ENCODE measurements at places on chromosomes 1 and 21.

GRCh38 chr1:218351391-218352074 is 6.4 kb downstream of the TGFB2 start:
- DNase-seq, result peak; percentile 6

GRCh38 chr1:40944326-40944725 is 35.2 kb upstream of the CTPS1 start:
- no peak for DNase-seq

- no peak for DNase-seq
These were observed 169.2 kb upstream of the ZNF644 start for GRCh38 chr1:91190996-91191395.

DNA sequence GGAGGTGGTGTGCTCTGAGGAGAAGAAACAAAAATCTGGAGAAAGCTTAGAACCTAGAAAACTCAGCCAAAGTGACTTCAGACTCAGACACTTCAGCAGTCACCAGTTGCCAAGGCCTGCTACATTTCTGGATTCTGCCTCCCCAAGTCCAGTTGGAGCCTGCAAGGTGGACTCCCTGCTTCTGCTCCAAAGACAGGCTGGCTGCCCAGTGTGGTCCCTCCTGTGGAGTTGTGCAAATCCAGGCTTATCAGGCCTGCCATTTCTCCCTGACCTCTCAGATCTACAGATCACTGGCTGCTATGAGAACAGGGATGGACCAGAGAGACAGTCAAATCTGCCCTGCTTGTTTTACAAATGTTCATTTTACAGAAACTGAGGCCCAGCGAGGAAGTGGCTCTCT is 9.9 kb downstream of the CACHD1 start:
- no peak for DNase-seq

- no peak for DNase-seq
These were observed 536.4 kb downstream of the DPYD start for GRCh38 chr1:97384294-97384968.

DNA sequence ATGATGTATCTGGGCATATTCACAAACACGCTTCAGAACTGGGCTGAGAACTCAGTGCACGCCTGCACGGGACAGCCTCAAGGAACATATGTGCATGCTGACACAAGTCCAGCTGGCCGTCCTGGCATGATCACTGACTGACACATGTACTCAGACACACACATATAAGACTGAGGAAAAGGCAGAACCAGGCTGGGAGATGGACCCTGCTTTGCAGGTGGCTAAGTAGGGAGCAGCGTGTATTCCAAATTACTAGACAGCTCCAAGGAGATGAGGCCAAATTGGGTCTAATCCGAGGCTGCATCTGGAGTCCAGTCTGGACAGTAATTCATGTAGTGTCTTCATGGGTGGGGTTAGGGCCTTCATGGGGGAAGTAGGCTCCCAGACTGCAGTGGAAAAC is 41.4 kb upstream of the GJB5 start:
- no peak for DNase-seq

- DNase-seq, result peak; percentile 71
These were observed 57.4 kb upstream of the MTF2 start for GRCh38 chr1:93021539-93022134.

GRCh38 chr21:41164052-41164451 is 3.9 kb upstream of the BACE2 start:
- DNase-seq, result no peak

- DNase-seq, result no peak
These were observed 5.1 kb upstream of the VWA1 start for GRCh38 chr1:1430114-1430982.

GRCh38 chr21:41803316-41803715 is 36.5 kb upstream of the RIPK4 start:
- no peak for DNase-seq

GRCh38 chr1:70200065-70200464 is 5.3 kb downstream of the LRRC40 start:
- no peak for DNase-seq

DNA sequence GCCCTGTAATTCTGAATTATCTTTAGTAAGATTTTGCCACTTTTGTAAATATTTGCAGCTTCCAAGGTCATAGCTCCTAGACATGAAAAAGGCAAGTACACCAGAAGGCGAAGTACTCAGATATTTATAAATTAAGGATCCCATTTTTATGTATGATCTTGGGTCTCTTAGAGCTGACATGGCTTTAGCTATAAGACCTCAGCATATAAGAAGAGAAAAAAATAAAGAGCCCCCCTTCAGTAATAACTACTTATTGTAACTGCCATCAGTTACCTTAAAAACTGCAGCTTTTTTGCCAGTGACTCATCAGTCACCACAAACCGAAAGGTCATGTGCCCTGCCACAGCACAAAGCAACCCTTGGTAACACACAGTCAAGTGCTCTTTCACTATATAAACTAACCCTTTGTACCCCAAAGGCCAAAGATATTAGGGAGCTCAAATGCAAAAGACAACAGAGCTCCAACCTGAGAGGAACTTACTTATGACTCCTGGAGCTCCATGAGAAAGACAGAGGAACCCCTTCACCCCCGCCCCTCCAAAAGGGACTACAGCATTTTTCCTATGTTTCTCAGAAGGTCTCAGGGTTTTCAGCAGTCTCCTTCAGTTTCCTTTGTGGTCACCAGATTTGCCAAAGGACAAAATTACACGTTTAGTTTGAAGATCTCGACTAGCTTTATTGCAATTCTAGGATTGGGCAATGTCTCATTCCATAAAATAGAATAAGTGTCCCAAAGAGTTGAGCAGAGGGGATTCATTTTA is 219.8 kb upstream of the DUSP10 start:
- DNase-seq, result peak; percentile 44

- DNase-seq, result no peak
These were observed 35.5 kb downstream of the CDC14A start for GRCh38 chr1:100387657-100388350.

DNA sequence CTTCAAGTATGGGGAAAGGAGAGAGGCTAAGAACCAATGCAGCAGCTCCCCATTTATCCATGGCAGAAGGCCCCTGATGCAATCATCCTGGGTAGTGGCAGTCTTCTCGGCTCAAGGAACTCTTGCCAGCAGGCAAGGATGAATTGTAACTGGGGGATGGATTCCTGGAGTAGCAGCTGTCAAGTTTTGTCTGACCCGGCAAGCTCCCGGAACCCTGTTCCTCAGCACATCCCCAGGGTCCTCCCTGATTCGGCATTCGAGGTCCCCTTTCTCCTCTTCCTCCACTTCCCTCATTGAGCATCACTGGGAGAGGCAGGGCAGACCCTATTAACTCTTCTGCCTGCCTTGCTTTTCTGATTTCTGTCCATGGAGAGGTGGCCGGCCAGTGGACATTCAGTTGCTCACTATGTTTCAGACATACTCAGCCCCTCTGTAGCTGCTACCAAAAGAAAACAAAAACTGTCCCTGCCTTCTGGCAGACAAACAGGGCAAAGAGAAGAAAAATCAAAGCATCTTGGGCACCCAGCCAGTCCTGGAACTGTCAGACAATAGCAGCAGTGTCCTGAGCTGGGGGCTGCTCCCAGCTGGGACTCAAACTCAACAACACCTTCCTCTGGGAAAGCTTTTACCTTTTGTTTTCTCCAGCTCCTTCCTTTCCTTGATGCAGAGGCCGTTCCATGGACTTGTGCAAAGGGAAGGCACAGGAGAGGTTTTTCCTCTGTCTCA is 5.6 kb upstream of the PTCH2 start:
- DNase-seq, result no peak

DNA sequence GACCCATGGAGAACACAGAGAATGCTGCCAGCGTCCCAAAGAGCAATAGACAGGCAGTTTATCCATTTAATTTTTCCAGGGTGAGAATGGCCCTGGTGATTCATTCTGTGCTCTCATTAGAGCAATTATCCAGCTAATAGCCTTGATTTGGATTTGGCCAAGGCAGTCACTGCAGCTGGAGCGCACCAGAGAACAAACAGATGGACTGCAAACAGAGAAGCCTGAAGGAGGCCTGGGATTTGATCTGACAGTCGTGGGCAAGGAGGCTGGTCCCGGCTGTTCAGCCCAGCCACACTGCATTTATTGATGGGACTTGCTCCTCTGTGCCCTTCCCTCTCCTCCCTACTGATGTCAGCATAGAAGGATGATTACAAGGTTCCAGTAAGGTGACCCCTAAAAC is 353.9 kb upstream of the C1orf174 start:
- DNase-seq, result no peak

- no peak for DNase-seq
These were observed 9.8 kb upstream of the SMAP2 start for GRCh38 chr1:40363721-40364120.

- no peak for DNase-seq
These were observed 14.8 kb upstream of the C1orf174 start for GRCh38 chr1:3914911-3915310.

GRCh38 chr1:16146279-16147155 is 9.4 kb downstream of the EPHA2 start:
- DNase-seq, result no peak

DNA sequence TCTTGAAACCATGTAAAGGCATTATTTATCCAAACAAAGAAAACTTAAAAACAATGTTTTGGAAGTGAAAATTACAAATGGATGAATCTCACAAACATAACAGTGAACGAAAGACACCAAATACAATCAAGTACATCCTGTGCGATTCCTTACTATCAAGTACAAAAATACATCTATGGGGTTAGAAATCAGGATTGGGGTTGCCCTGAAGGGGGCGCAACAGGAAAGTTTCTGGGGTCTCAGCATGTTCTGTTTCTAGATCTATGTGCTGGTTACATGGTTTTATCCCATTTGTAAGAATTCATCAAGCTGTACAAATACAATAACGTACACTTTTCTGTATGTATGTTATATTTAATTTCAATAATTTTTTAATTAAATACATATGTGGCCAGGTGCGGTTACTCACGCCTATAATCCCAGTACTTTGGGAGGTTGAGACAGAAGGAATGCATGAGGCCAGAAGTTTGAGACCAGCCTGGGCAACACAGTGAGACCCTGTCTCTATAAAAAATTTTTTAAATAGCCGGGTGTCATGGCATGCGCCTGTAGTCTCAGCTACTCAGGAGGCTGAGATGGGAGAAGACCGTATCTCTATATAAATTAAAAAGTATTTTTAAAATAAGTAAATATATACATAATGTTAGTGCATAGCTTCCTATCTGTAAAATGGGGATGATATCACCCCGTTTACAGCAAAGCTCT is 121.5 kb upstream of the SOD1 start:
- DNase-seq, result no peak

DNA sequence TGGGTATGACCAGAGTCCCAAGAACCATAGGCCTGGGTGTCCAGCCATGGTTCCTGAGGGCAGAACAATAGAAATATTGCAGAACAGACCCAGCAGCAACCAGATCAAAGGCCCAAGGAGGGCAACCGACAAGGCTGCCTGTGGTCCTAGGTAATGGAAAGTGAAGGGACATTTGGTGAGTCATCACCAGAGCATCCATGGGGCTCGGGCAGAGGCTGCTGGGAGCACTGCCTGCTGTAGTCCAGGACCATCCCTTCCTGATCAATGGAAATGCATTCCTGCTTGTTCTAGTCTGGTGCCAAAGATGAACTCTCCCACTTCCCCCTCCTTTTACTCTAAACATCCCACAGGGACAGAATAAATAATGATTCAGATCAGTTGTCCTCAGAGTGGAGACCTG is 172.8 kb upstream of the CACNA1E start:
- DNase-seq, result no peak

GRCh38 chr1:117025568-117025967 is 24.0 kb downstream of the CD101 start:
- no peak for DNase-seq

DNA sequence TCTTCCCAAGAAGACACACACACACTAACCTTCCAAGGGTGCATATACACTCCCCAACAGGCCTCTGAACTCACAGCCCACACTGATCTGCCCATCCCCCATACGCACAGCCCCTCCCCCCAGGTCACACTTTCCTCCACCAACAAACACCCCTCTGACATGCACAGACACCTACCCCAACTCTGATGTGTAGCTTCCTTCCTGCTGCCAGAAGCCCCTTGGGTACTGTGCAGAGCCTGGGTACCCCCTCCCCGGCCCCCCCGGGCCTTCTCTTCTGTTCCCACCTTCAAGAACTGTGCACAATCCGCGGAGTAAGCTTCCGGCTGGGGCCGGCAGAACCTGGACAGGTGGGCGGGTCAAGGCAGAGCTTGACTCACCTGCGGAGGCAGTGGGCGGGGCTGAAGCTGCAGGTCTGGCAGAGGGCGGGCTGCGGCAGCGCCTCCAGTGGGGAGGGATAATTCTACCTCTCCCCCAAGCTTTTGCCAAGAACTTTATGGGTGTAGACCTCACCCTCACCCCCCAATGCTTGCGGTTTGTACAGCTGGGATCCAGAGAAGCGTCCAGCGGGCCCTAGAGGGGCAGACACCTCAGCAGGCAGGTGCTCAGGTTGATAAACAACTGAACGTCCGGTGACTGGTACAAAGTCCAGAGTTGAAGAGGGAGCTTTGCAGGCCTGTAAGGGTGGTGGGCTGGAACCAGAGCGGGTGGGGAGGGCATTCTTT is at the start of gene C1orf210:
Gene C1orf210 (minus strand): TSS at position 313 of the 722 bp plus-strand sequence. CDS start 2,311 bp downstream, outside the sequence.
- DNase-seq, result no peak

- DNase-seq, result no peak
These were observed 1.4 kb upstream of the MIA3 start for GRCh38 chr1:222616525-222616924.

GRCh38 chr1:44802306-44803061 is 2.3 kb downstream of the PLK3 start:
- DNase-seq, result no peak

GRCh38 chr1:218328769-218329168 is 16.4 kb upstream of the TGFB2 start:
- no peak for DNase-seq

DNA sequence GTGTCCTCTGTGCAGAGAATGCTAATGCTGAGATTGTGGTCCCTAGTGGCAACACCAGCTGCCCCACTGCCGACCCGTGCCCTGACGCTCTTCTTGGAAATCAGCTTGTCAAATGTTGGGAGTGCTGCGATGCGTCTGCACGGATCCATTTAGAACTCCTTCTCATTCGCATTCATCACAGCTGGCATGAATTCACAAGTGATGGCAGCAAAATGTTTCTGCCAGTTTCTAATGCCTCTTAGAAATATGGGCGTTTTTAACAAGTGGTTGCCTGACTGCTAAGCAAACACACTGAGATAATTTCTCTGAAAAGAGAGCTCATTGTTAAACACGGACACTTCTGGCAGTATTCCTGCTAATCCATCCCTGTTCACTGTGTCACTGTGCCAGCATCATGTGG is 131.9 kb upstream of the KCNJ6 start:
- no peak for DNase-seq

GRCh38 chr1:232426801-232427200 is 203.1 kb downstream of the SIPA1L2 start:
- DNase-seq, result no peak

- DNase-seq, result no peak
These were observed 160.1 kb downstream of the PTPRC start for GRCh38 chr1:198798923-198799386.

DNA sequence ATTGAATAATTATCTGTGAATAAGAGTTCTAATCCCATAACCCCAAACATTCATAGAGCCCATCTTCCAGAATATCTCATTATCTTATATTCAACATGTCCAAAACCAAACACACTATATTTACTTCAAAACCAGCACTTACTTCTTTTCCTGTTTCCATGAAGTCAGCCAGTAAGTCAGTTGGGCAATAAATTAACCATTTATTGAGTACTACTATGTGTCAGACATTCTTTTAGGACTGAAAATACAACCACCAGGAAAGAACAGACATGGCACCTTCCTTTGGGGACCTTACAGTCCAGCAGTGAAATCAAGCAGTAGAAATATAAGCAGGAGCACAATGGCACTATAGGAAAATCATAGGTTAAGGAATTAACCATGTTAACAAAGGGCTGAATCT is 8.8 kb downstream of the AK5 start:
- no peak for DNase-seq
